ENCODE measurements at places on chromosomes 12 and 14.
A peak's percentile ranks its signal among the peaks of the same experiment; 100 is the strongest.

GRCh38 chr12:6336889-6337853, 4.7 kb downstream of the TNFRSF1A start:
- no peak for DNase-seq

DNA sequence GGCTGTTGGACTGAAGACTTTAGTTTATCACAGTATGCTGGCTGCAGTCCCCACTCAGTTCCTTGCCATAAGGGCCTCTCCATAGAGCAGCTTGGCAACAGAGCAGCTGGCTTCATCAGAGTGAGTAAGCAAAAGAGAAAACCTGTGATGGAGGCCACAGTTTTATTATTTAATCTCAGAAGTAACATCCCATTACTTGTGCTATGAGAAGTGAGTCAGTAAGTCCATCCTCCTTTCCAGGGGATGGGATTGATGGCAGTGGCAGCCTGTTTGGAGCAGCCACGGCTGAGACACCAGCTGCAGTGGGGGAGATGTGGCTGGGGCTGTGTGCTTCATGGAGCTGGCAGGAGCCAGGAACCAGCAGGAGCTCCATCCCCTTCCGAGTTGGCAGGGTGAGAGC, 138.5 kb upstream of the SRRM4 start:
- peak; percentile 23 for DNase-seq

DNA sequence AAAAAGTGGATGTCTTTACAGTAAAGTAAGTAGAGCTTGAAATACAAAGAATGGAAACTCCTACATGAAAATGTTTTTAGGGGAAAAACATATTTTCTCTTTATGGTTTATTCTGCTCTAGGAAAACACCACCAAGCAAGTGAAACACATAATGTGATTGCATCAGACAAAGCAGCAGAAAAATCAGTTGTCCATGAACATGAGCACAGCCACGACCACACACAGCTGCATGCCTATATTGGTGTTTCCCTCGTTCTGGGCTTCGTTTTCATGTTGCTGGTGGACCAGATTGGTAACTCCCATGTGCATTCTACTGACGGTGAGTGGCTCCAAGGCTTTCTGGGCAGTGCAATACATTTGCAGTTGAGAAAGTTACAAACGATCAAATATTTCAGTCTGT, 42.6 kb upstream of the PLEKHD1 start:
- DNase-seq: no peak

DNA sequence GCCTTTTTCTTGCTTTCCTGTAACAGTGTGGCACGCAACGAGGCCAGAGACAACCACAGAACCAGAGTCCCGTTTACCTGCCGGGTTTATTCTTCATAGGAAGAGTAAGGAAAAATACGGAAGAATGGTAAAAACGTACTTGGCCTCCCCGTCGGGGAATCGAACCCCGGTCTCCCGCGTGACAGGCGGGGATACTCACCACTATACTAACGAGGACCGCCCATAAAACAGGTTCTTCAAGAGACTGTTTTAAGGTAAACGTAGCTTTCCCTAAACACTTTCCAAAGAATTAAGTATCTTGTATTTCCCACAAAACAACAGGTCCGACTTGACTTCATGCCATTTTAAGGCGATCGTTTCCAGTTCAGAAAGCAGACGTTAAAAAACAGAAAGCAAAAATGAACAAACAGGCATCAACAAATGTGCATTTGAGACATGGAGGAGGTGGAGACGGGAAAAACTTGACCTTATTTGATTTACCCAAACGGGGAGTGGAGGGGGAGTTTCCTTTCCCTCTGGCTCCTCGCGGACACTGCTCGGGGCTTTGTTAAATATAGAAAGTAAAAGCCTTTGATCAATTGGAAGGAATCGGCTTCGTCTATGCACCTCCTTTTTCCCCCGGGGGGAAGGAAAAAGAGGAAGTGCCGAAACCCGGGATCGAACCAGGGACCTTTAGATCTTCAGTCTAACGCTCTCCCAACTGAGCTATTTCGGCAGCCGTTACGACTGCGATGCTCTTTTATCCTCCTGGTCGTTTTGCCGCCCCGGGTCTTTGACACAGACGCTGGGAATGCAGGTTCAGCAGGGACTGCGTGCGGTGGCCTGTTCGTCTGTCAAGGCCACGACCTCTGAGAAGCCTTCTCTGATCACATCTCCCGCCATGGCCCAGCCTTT, 13.0 kb upstream of the UBC start:
- DNase-seq: no peak

DNA sequence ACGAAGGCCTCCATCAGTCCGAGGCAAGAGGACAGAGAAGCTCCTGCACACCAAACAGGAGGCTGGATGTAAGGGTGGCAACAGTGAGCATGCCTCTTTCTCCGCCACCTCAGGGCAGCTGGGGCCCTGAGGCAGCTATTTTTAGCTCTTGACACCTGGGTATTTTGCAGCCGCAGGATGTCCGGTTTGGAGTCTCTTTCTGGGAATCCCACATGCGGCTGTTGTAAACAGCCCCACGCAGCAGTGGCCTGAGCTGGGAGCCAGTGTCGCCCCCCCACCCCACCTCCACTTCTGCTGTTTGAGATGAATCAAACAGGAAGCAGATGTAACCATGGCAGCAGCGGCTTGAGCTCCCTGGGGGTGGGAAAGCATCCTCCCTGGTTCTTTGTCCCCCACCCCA, 11.7 kb downstream of the HDAC7 start:
- no peak for DNase-seq

DNA sequence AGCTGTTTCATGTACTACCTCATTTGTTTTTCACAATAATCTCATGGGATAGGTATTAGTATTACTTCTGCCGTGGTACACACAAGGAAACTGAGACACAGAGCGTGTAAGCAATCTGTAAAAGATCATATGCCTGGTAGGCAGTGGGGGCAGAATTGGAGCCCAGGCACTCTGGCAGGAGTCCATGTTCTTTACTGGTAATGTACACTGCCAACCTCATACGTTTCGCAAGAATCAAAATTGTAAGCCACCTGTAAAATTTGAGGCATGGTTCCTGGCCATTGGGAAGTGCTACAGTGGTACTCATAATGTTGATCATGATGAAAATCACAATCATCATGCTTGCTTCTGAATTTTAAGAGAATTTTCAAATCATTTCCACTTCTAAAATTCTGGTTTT, 40.7 kb downstream of the TMTC1 start:
- DNase-seq: no peak

- no peak for DNase-seq
These were observed 225.0 kb upstream of the ARID2 start for GRCh38 chr12:45504316-45505010.

DNA sequence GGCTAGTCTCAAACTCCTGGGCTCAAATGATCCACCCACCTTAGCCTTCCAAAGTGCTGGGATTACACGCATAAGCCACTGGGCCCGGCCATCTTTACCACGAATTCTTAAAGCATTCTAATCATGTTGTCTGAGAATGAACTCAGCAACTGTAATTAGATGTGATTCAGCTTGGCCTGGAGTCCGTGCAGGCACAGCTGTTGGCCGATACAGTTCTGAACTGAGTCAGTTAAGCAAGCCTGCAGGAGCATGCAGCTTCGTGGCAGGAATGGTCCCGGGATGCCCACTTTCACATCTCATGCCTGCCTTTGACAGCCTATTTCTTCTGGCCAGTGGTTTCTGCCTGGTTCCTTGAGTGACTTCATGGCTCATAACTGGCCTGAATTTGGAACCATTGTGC, 194.1 kb downstream of the ANO6 start:
- no peak for DNase-seq

- no peak for DNase-seq
These were observed 76.3 kb downstream of the CCDC88C start for GRCh38 chr14:91341334-91341733.

GRCh38 chr14:45251912-45252311, 1.1 kb downstream of the MIS18BP1 start:
- no peak for DNase-seq

DNA sequence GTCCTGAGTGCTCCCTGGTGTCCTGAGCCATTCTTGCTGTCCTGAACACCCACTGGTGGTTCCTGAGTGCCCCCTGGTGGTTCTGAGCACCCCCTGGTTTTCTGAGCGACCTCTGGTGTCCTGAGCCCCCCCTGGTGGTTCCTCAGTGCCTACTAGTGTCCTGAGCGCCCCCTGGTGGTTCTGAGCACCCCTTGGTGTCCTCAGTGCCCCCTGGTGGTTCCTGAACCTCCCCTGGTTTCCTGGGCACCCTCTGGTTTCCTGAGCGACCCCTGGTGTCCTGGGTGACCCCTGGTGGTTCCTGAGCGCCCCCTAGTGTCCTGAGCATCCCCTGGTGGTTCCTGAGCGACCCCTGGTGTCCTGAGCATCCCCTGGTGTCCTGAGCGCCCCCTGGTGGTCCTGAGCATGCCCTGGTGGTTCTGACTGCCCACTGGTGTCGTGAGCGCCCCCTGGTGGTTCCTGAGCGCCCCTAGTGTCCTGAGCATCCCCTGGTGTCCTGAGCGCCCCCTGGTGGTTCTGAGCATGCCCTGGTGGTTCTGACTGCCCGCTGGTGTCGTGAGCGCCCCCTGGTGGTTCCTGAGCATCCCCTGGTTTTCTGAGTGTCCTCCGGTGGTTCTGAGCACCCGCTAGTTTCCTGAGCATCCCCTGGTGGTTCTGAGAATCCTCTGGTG, 473.1 kb downstream of the TMEM121 start:
- no peak for DNase-seq

GRCh38 chr12:131437706-131438492, 273.0 kb upstream of the SFSWAP start:
- no peak for DNase-seq

- DNase-seq: no peak
These were observed 173.2 kb downstream of the EGLN3 start for GRCh38 chr14:33777681-33778080.

- DNase-seq: no peak
These were observed 401.6 kb downstream of the FOXG1 start for GRCh38 chr14:29168149-29168548.

DNA sequence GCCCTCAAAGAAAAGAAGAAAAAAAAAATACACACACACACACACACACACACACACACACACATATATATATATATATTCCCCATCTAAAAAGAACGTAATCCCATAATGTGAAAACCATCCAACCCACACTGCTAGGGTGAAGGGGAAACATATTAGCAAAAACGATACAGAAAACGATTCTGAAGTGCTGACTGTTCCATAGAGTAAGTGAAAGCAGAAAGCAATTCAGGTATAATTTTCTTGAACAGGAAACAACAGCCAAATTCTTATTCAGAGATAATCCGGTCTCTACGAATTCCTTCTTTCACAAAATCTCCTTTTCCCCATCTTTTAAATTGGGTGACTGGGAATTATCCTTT, 393.5 kb downstream of the NOVA1 start:
- no peak for DNase-seq

GRCh38 chr14:74348735-74349463, 628 bp downstream of the VRTN start:
- no peak for DNase-seq

- no peak for DNase-seq
These were observed 303.5 kb upstream of the NPAS3 start for GRCh38 chr14:32635061-32635719.

DNA sequence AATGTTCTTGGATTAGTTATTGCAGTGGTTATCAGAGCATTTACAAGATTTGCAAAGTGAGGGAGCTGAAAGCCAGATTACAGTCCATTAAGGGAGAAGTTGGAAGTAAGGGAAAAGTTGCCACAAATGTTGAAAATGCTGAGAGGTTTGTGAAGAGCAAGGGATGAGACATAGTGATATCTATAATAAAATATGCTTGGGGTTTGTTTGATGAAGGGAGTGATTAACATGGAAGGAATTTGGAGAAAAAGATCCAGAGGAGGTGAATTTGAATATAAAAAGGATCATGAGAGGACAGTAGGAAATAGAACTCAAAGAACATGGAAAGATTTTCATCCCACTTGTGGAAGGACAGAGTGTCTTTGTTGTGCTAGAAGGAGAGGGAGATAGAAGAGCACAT, 19.3 kb upstream of the CCER1 start:
- DNase-seq: no peak

- no peak for DNase-seq
These were observed 66.6 kb downstream of the FBXL14 start for GRCh38 chr12:1527789-1528188.

DNA sequence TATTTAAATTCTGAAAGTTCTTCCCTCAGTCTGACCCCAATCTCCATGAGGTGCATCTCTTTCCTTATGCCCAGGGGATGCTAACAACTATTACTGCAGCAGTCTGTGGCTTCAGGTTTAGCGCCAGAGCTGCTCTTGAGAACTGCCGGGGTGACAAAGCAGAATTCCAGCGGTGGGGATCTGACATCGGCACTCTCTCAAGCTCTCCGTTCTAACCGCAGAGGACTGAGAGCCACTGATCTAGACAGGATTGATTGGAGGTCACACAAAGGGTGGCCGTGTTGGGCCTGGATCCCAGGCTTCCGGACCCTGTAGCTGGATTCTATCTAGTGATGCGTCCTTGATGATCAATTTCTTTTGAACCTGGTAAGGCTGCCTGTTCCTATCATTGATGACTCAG, 155.6 kb upstream of the TMEM132C start:
- no peak for DNase-seq

Measured in NCI-H524 (cell line).